Activated CD4-positive, alpha-beta memory T cell treated with anti-CD3 and anti-CD28 coated beads, Interleukin-2, amount 10 ng/mL, durations not matched to agents 7 days and 5 days (primary cell): ENCODE measurements at places on chromosomes 7 and 10. TPM values are rescaled to one million over a fixed set of nuclear protein-coding genes. Genes with fewer than 3 reads are reported as not detected.

Gene CPVL
- total RNA-seq = 1.8 TPM

Gene ARL4A
- 19.8 TPM for total RNA-seq

Gene ENO4
- not detected for total RNA-seq

Gene IL6
- 0.40 TPM for total RNA-seq

Gene WDFY4
- total RNA-seq = not detected

Gene EPHA1
- 1.2 TPM for total RNA-seq

Gene RSPH10B2
- 0.43 TPM for total RNA-seq

Gene ACBD7
- 2.6 TPM for total RNA-seq

Gene SPAG6
- 1.4 TPM for total RNA-seq

Gene SLC39A12
- total RNA-seq = not detected

Gene CALY
- not detected for total RNA-seq

Gene SPDYE5
- not detected for total RNA-seq

Gene NUTM2E
- 0.18 TPM for total RNA-seq

DNA sequence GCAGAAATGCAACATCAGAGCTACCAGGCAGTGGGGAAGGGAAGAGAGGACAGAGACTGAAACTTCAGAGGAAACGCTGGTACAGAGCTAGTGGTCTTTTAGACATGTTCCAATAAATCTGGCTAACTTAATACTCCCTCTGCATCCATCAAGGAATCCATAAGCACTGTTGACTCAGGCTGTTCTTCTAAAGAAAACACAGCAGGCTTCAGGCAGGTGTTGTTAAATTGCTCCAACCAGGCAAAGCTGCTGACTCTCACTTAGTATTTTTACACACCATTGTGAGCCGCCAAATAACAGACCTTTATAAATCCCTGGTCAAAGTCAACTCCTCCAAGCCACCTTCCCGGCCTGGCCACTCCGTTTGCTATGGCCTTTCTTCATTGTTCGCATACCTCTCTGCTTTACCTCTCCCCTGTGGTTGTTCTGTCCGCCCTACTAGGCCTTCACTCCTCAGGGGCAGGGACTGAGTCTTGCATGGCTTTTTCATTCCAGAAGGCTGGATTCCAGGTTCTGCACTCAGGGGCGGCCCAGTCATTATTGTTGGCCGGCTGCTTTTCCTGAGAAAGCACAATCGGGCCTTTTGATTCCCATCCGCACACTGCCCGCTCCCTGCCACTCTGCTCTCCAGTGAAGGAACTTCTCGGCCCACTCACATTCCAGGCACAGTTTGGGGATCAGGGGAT is 18.4 kb downstream of the CREB3L2 start:
- no peak for DNase-seq

DNA sequence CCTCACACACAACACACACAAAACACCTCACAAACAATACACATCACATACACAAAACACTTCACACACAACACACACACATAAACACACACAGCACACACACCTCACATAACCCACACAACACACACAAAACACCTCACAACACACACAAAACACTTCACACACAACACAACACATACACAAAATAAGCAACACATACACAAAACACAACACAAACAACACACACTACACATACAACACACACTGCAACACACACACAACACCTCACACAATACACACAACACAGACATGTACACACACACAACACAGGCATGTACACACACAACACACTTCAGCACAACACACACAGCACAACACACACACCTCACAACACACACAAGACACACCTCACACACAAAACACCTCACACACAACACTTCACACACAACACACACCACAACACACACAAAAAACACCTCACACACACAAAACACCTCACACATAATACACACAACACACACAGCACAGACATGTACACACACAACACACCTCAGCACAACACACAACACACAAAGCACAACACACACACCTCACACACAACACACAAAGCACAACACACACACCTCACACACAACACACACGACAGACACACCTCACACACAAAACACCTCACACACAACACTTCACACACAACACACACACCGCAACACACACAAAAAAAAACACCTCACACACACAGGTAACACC is 107.5 kb downstream of the TNS3 start:
- no peak for DNase-seq

GRCh38 chr10:123398180-123398591 is 244.0 kb downstream of the BUB3 start:
- no peak for DNase-seq

DNA sequence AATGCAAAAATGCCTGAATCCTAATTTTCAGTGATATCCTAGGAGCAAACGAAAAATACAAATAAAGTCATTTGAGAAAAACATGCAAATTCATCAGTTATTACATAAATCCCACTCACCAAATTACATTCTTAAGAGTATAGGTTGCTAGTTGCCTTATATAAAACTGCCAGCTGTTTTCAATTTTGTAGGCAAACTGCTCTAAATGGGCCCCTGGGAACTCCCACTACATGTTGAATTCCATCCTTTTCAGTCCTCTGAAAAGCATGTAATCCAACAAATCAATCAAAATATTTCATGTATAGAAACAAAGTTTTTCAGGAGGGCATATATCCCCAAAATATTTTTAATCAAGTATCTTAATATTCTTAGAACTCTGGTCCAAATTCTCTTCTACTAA is 2.1 kb upstream of the JMJD1C start:
- no peak for DNase-seq

DNA sequence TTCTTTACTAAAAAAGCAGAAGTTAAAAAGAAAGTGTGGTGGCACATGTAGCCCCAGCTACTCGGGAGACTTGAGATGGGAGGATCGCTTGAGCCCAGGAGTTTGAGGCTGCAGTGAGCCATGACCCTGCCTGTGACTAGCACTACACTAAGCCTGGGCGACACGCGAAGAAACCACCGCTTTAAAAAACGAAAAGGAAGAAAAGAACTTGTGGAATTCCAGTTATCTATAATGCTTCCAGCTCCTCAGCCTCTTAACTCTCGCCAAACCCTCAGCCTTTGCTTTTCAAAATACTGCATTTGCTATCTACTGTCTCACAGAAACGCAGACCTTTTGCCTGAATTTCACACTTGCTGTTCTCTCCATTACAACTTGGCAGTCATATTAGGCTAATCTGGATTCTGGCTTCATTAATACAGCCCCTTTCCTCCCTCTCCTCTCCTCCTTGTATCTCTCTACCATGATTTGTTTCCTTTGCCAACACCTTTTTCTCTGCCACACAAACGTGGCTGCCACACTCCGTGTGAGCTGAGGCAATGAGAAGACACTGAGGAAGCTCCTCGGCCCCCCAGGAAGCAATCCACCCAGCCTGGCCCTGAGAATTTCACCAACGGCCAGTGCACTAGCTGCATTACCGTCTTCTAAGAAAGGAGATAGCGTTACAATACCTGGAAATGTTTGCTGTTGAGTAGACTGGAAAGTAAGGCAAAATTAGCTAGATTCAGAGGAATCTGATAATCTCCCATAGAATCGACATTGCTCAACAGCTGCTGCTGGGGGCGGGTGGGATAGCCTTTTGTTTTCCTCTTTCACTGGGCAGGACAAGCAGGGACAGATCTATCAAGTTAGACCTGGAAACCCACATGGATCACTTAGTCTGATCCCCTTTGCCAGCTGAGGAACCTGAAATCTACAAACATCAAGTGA is 37.2 kb downstream of the CALML5 start:
- DNase-seq = no peak

DNA sequence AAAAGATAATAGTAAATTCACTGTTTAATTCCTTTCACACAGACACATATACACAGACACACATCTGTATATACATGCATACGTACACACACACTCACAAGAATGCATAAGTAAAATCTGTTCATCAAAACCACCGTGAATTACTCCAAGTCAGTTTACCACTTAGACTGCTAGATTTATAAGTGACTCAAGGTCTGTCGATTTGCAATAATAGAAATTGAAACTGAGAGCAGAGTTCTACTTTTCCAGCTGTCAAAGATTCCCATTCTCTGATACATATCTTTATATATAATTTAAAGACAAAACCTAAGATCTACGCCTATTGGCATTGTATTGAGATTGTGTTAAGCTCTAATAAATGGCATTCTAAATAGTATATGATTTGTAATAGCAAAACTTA is 9.9 kb upstream of the HGF start:
- DNase-seq = no peak

GRCh38 chr10:86900955-86901354 is 56.5 kb downstream of the MMRN2 start:
- no peak for DNase-seq

- DNase-seq = peak; percentile 49
These were observed 2.0 kb upstream of the KMT2E start for GRCh38 chr7:105011831-105012502.

- DNase-seq = no peak
These were observed 17.0 kb downstream of the KLHDC10 start for GRCh38 chr7:130087364-130087763.

GRCh38 chr7:92831716-92832533 is 4.4 kb downstream of the CDK6 start:
- DNase-seq = no peak

GRCh38 chr10:98619446-98619845 is 172.7 kb upstream of the HPS1 start:
- no peak for DNase-seq

GRCh38 chr10:10225136-10225676 is 792.5 kb upstream of the CELF2 start:
- no peak for DNase-seq

- DNase-seq = no peak
These were observed 95.3 kb upstream of the CYP26C1 start for GRCh38 chr10:92965314-92965713.

GRCh38 chr7:140035400-140036223 is 27.1 kb downstream of the PARP12 start:
- no peak for DNase-seq

GRCh38 chr7:34949361-34949760 is 87.9 kb downstream of the DPY19L1 start:
- DNase-seq = no peak

- DNase-seq = no peak
These were observed 87.8 kb upstream of the LRRC4 start for GRCh38 chr7:128119036-128119435.

DNA sequence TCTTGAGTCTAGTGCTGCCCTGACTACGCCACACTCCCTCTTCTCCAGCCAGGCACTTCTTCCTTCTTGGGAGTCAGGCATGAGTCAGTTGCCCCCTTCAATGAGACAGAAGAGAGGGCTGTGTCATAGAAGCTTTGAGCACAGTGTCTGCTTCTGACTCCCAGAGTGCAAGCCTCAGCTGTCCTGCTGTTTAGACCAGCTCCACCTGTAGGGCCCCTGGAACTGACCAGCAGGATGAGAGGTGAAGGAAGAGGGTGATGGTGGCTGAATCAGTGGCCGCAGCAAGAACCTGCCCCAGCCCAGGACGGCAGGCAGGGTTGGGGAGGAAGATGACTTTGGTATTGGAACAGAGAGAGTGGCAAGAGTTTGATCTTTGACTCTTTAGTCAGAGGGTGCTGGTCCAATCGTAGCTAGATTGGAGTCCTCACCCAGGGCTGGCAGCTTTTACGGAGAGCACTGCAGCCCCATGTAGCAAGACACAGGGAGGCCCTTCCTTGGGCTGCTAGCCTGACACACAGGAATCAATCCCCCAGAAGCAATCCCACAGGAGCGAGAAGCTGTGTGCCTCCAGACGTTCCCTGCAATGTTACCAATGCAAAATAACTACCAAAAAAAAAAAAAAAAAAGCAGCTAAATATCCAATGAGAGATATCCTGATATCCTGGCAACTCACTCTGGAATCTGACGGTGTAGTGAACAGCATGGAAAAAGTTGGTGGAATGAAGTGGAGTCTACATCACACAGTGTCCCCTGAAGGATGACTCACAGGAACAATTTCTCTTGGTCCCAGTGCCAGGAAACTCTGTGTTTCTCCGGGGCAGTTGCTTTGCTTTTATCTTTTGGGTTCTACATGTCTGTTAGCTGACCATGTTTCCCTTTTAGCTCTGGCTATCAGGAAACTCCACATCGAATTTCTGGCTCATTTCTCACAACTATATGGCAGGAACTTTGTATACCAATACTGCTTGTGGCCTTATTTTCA is 6.9 kb downstream of the C10orf62 start:
- no peak for DNase-seq

GRCh38 chr10:79072994-79073645 is 4.4 kb downstream of the ZMIZ1 start:
- no peak for DNase-seq

- no peak for DNase-seq
These were observed 38.9 kb downstream of the TSPAN14 start for GRCh38 chr10:80492848-80493521.

GRCh38 chr7:19376538-19376937 is 231.3 kb upstream of the FERD3L start:
- no peak for DNase-seq

GRCh38 chr10:11204351-11204942 is 186.8 kb downstream of the CELF2 start:
- no peak for DNase-seq

DNA sequence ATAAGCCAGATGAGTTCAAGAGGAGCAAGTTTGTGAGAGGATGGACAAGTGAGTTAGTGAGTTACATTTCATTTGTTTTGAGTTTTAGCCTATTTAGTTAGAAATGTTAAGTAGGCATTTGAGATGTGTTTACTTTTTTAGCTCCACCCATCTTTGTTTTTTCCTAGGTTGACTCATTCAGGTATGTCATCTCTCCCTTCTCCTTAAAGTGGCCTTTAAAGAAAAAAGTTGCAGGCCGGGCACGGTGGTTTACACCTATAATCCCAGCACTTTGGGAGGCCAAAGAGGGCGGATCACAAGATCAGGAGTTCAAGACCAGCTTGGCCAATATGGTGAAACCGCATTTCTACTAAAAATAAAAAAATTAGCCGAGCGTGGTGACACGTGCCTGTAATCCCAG is 71.2 kb downstream of the BMPR1A start:
- no peak for DNase-seq

- DNase-seq = peak; percentile 86
These were observed at the start of gene SRRM3 for GRCh38 chr7:76201732-76202665. Gene SRRM3 (plus strand): TSS chr7:76201896. CDS start chr7:76235067, 33,171 bp downstream.

- DNase-seq = no peak
These were observed 57.7 kb upstream of the PARD3 start for GRCh38 chr10:34872820-34873219.

DNA sequence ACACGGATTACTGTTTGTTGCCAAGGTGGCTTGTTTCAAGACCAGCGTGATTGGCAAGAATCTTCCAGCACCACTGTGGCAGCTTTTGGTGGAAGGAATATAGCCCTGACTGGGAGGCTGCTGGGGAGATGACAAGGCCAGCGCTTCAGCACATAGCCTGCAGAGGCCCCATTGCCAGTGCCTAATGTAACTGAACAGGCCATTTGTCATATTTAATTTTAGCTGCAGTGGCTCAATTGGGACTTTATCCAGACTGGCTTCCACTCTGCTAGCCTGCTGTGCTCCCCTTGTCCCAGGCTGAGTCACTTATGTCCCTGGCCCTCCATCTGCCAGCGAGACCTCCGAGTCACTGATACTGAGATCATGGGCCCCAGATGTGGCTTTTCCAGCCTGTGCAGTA is 483.1 kb downstream of the GALNT17 start:
- DNase-seq = no peak
